NCI-H1436 (cell line): ENCODE measurements at places on chromosomes 3 and 15.

- DNase-seq: no peak
Measured at GRCh38 chr15:60762638-60763037, 283.7 kb upstream of the ICE2 start.

- DNase-seq: no peak
Measured at GRCh38 chr3:44105571-44105970, 136.1 kb upstream of the TOPAZ1 start.

- no peak for DNase-seq
Measured at GRCh38 chr3:58004973-58005372, 3.2 kb upstream of the FLNB start.

DNA sequence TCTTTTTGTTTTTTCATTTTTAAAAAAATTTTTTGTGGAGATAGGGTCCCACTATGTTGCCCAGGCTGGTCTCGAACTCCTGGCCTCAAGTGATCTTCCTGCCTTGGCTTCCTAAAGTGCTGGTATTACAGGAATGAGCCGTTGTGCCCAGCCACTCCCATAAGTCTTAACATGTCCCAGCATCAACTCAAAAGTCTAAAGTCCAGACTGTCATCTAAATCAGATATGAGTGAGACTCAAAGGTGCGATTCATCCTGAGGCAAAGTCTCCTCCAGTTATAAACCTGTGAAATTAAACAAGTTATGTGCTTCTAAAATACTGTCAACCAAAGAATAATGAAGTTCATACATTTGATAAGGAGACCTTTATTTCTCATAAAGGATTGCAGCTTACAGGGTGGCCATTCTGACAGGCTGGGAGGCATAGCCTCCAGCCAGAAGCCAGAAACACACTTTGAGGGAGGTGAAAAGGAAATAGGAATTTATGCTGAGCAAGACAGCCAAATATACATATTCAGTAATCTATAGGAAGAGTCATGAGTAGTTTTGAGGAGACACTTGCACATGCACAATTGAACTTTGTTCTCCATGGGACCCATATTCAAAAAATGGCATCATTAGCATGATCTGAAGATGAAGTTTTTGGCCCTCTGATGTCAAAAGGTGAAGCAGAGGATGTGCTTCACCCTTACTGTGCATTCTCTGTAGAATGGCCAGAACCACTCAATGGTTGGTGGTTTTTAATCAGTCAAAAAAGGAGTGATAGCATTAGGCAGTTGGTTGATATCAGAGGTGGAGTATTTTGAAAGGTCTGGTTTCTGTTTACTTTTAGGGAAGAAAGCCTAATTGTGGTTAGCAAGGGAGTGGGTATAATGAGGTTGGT, 11.0 kb upstream of the ZNF662 start:
- DNase-seq: no peak

DNA sequence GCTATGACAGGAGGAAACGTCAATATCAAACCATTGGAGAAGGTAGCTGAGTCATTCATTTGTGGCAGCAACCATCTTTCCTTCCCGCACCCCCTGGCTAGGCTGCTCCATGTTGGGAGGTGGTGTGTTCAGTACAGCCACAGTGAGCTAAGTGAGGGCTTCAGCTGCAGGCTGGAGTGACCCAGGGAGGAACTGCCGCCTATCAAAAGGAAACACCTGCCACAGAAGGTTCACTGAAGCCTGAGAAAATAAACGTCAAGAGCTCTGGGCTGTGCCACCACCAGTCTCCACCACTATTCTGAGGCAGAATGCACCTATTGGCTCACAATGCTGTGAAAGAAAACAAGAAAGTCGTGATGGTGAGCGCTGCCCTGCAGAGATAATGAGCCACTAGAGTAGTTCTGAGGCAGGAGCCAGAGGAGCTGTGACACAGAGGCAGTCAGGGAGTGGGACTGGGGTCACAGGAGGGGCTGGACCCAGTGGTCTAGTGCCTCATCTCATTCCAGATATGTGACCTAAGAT, 34.8 kb upstream of the CD47 start:
- peak; percentile 80 for DNase-seq
